Bladder microvascular endothelial cell (primary cell): ENCODE measurements at places on chromosomes 6 and 20. TPM values are rescaled to one million over a fixed set of nuclear protein-coding genes. Genes with fewer than 3 reads are reported as not detected.

RNF217 gene
- 7.4 and 39.1 TPM in 2 replicates for total RNA-seq

HLA-DOB gene
- total RNA-seq: not detected in 2 replicates

EBF4 gene
- total RNA-seq: under 0.01 and 2.6 TPM in 2 replicates

MLIP gene
- 1.1 and 1.5 TPM in 2 replicates for total RNA-seq

HLA-F gene
- 25.6 and 73.2 TPM in 2 replicates for total RNA-seq

SPATA25 gene
- total RNA-seq: 0.49 and 0.50 TPM in 2 replicates

MYCT1 gene
- total RNA-seq: 82.4 and 188 TPM in 2 replicates

TP53TG5 gene
- not detected in 2 replicates for total RNA-seq

SLC22A3 gene
- not detected in 2 replicates for total RNA-seq

HELZ2 gene
- total RNA-seq: 52.6 and 101 TPM in 2 replicates

BHLHE23 gene
- total RNA-seq: not detected in 2 replicates

SRPK1 gene
- 30.9 and 68.2 TPM in 2 replicates for total RNA-seq

TPMT gene
- 8.3 and 11.4 TPM in 2 replicates for total RNA-seq

SLC17A3 gene
- not detected in 2 replicates for total RNA-seq

SIRPB2 gene
- 1.3 and 2.8 TPM in 2 replicates for total RNA-seq

GGTLC1 gene
- total RNA-seq: not detected in 2 replicates

ZBP1 gene
- not detected in 2 replicates for total RNA-seq

KCNK15 gene
- total RNA-seq: 0.06 TPM in 1 of 2 replicates, not detected in the other

UQCC2 gene
- 18.3 and 21.4 TPM in 2 replicates for total RNA-seq

PTK7 gene
- 2.8 and 30.5 TPM in 2 replicates for total RNA-seq

SLC22A2 gene
- not detected in 2 replicates for total RNA-seq

ZNF337 gene
- total RNA-seq: 10.8 and 23.0 TPM in 2 replicates

ZNF831 gene
- under 0.01 TPM in 1 of 2 replicates, not detected in the other for total RNA-seq

DCDC2 gene
- under 0.01 and 0.06 TPM in 2 replicates for total RNA-seq

SMLR1 gene
- not detected in 2 replicates for total RNA-seq

PRRT1 gene
- not detected in 2 replicates for total RNA-seq

LTA gene
- not detected in 2 replicates for total RNA-seq

SPATA2 gene
- 0.65 and 2.2 TPM in 2 replicates for total RNA-seq
